ENCODE measurements at places on chromosomes 3 and 15.

DNA sequence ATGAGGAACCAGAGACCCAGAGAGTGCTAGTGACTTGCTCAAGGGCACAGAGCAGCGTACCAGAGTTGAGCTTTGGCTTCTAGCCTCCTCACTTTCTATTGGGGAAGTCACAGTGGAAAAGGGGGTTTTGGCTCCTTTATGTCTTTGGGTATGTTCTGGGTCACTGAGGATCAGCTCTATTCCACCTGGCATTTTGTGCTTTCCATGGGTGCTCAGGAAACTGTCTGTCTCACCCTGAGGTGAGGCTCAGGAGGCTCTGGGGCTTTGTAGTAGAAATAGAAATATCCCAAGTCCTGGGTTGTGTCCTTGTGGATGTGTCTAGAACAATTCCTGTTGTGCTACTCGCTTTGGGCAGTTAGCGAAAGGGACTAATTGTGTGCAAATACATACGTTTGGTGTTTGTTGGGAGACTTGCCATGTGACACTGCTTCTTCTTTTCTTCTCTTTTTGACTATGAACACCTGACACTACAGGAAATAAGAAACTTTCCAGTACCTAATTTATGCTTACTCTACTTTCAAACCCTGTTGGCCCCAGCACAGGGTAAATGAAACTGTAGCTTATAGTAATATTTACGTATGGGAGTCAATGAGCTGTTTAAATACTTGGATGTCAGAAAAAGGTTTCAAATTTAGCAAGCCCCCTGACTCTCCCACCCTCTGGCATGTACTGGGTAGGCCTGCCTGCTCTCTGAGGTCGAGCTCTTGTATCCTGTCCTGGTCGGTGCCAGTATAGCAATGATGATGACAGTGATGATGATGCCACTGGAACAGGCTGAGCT lies 35.6 kb downstream of the SMAD3 start:
- peak; percentile 82 for DNase-seq

DNA sequence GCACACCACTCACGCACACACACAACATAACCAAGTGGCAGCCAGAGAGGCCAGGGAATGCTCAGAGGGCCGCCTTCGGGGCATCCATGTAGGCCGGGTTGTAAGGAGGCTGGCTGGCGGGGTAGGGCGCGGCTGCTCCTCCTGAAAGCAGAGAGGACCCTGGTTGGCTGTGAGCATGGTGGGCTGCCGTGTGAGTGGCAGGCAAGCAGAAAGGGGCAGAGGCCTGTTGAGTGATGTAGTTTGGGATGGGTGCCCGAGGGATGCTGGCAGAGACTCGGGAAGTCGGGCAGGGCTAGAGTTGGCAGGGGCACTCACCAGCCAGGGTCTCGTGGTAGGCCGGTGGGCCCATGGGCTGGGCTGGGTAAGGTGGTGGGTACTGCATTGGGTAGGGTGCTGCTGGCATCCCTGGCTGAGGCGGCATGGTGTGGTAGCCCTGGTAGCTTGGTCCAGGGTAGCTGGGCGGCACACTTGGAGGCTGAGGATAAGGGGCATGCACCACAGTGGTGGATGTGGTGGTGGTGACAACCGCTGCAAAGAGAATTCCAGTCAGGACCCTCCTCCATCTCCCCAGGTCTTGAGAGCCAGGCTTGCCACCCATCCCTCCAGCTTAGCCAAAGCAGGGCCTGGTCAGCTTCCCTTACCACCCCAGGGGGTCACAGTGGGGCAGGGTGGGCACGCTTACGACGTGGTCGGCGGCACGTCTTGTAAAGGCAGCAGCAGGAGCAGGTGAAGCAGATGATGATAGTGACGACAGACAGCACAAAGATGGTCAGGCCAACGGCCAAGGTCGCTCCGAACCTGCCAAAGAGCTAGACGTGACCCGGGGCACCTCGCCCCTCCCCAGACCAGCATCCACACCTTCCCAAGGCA lies 22.7 kb downstream of the ATRIP start:
- no peak for DNase-seq

- DNase-seq = peak; percentile 77
Measured at GRCh38 chr15:82128401-82129148, 82.8 kb upstream of the MEX3B start.

GRCh38 chr3:27146786-27147185 lies 222.4 kb downstream of the NEK10 start:
- no peak for DNase-seq

- DNase-seq = no peak
Measured at GRCh38 chr3:55203006-55203405, 275.1 kb upstream of the LRTM1 start.

- peak; percentile 81 for DNase-seq
Measured at GRCh38 chr3:150300852-150301517, 107.1 kb upstream of the TSC22D2 start.

DNA sequence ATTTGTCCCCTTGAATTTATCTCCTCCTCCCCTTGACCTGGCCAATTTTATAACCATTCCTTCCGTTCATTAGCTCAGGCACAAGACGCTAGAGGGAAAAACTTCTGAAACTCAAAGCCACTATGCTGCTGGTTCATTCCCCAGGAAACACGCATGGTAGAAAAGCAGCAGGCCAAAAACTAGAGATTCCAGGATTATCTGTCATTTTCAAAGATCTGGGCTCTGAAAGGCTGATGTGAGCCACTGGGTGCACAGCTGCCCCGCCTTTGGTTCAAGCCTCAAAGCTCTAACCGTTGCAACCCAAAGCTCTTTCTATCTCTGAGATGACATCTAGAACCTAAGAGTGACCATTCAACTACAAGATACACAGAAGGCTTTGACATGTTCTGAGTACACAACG lies 6.1 kb downstream of the ANP32A start:
- no peak for DNase-seq

DNA sequence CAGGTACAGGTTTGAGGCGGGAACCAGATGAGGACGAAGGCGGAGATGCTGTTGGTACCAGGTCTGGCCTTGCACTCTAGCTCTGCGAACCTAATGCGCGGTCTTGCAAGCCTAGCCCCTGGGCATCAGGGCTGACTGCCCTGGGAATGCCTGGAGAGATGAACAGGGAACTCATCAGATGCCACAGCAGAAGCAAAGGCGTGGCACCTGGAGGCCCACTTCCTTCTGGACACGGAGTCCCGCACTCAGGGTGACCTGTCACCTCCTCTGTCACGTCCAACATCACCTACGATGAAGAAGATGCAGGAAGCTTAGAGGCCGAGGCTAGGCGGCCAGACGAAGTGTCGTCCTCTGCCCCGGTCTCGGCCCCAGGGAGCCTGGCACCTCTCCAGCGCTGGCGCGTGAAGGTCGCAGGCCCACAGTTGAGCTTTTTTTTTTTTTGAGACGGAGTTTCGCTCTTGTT lies 9.4 kb downstream of the RPLP1 start:
- DNase-seq = no peak

GRCh38 chr3:112017091-112017490 lies 17.4 kb upstream of the TMPRSS7 start:
- DNase-seq = no peak
